Esophagus squamous epithelium (tissue), 5 donors: ENCODE measurements at places on chromosomes 5 and 9.

- DNase-seq, result no peak
Measured at GRCh38 chr9:69176471-69177171, 2.5 kb downstream of the TJP2 start.

DNA sequence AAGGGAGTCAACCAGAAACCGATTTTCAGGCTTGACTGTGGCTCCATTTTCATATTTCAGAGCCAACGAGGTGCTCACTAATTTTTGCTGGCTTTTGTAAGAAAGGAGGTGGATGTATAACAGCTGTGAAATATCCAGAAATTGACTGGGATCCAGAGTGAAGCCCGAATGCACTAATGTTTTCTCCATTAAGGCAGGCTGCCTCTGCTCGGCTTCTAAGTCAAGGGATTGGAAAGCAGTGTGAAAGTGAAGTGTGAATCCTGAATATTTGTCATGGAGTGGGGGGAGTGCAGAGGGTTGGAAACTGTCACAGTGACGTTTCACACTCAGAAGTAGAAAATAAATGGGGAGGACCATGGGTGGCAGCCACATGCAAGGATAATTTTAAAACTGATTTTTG, 237.4 kb downstream of the GOLPH3 start:
- DNase-seq, result no peak

DNA sequence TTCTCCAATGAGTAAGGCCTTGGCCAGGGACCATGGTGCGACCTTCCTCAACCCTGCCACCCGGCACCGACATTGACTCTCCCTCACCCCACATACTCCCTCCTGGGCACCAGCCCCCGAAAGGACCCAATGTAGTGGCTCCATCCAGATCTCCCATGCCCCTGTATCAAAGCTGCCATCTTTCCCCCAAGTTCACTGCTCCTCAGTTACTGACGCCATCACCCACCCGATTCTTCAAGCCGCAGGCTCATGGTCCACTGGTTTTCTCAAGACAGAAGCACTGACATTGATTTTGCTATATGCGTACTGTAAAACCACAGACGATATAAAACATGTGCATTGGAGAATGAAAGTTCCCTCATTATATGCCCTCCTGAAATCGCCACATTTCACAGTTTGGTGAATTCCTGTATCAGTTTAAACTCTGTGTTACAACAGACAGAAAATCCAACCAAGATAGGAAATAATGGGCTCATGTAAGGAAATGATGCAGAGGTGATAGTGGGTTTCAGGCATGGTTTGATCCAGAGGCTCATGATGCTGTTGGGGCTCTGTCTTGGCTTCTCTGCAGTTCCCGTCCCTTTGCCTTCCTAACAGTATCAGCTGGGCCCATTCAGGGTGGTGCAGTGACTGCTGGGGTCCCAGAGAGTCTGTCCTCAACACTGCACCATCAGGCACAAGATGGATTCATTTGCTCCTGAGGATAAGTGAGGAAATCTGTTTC, 207.3 kb upstream of the IER5L start:
- DNase-seq, result no peak

DNA sequence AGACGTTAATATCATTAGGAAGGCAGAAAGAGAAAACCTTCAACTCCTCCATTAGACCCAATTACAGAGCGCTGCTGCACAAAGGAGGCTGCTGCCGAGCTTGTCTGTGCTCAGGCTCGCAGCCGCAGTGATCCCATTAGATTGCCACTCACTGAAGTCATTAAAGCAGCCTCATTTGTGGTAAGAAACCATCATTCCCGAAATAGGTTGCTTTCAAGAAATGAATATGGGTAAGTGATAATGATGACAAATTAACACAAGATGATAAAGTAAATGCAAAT, 137.2 kb downstream of the CAVIN4 start:
- DNase-seq, result no peak

DNA sequence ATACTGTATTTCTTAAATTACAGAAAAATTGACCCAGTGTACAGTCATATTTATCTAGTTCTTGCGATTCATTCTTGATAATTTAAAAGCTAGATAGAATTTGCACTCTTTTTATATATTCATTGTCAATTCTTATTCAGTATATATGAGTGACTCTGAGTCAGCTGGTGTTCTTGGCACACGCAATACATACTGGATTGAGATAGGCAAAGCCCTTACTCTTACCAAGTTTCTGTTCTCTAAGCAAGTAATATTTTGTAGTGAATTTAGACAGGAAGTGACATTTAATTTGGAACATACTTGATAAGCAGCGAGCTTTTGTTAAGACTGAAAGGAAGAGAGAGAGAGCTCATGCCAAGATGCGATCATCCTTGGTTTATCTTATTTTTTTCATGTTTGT, 57.7 kb downstream of the GPBP1 start:
- DNase-seq, result no peak

- DNase-seq, result no peak
Measured at GRCh38 chr5:150623878-150624216, 16.6 kb upstream of the SYNPO start.

DNA sequence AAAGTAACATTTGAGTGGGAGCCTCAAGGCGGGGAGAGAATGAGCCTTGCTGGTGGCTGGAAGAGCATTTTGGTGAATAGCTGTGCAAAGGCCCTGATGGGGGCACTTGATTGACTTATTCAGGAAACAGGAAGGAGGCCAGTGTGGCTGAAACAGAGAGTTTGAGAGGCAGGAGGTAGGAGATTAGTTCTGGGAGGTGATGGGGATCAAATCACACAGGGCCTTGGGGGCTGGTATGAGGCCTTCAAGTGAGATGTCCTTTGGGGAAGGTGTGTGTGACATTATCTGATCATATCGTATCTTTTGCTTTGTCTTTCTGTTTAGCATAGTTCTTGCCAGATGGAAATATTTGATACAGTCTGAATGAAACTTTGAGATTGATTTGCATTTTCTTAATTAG, 172.3 kb downstream of the TENT4A start:
- DNase-seq, result no peak

DNA sequence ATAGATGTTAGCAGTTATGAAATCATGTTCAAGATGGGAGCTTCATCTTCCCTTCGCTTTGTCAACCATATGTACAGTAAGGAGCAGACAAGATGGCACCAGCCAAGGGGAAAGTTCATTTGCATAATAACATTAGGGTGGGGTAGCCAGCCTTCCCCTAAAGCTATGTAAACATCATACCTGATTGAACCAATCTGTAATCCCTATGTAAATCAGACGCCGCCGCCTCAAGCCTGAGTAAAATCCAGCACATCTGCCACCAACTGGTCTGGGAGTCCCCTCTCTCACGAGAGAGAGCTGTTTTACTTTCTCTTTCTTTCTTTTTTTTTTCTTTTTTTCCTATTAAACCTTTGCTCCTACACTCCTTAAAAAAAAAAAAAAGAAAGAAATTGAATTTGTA, 30.8 kb upstream of the REEP2 start:
- no peak for DNase-seq

DNA sequence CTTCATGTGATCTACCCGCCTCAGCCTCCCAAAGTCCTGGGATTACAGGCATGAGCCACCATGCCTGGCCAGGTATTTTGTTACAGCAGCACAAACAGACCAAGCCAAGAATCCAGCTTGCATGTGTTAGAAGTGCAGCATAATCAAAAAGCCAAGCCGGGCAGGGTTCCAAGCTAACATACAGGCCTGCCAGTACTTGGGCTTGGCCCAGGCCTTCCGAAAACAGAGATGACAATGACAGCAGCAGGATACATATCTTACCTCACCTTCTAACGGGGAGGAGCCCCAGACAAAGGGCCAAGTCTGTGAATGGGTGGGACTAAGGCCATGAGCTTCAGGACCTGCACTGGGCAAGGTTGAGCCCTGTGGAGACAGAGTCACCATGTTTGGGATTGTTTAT, 91.4 kb upstream of the ZNF462 start:
- DNase-seq, result no peak

GRCh38 chr9:11182001-11182400, 569.2 kb upstream of the PTPRD start:
- no peak for DNase-seq

DNA sequence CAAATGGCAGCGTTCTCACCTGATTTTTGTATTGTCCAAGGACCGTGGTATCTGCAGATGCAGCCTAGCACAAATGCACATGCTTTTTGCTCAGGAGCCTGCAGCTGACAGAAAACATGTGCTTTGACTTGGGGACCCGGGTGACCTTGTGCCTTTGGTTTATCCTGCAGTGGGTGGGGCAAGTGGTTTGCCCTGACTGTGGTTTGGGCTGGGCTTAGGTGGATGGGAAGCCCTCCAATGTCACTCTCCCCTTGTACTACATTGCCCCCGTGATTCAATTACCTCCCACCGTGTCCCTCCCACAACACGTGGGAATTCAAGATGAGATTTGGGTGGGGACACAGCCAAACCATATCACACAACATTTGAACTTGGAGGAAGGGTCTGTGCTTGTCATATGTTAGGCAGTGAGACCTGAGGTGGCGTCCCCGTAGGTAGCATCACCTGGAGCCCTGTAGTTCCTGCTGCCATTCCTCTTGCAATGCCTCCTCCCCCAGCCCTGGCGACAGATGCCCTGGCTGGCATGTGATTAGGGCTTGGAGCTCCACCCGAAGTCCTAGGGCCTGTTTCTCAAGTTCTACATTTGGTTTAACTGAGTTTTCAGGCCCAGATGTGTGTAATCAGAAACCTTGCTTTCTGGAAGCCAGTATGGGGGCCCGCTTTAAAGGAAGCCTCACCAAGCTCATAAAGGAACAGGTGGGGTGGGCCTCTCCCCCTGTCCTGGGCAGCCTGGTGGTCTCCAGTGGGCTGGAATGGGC, 2.1 kb downstream of the ANKRD33B start:
- DNase-seq, result no peak
